ENCODE measurements at places on chromosomes 1 and 21.

DNA sequence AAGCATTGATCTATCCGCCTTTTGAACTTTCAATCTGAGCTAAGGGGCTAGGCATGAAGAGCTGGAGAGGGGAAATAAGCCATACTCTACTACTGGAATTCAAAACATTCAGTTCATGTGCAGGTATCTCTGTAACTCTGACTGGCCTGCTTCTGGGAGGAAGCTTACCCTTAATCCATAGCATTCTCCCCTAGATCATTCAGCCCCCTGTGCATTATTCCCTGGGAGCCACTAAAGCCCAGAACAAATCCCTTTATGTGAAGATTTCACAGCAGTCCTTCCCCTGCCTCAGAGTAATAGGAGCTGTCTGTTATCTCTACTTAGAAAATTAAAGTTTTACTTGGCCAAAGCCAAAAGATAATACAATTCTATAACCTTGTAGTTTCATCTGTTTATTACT is 300.7 kb downstream of the SEC16B start:
- no peak for DNase-seq

DNA sequence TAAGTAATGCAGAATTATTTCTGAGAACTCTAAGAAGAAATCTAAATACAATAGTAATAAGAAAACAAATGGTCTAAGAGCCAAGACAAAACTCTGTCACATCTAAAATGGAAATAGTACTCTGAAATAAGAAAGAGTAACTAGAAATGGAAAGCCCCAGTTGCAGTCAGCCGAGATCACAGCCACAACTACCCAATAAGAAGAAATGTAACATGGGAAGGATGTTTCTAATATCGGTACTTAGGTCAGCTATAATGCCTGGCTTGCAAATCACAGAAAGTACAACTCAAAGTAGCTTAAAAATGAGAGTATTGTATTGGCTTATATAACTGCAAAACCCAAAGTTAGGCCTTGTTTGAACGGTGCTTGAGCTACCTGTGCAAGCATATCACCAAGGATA is 58.6 kb upstream of the USP25 start:
- DNase-seq = no peak

DNA sequence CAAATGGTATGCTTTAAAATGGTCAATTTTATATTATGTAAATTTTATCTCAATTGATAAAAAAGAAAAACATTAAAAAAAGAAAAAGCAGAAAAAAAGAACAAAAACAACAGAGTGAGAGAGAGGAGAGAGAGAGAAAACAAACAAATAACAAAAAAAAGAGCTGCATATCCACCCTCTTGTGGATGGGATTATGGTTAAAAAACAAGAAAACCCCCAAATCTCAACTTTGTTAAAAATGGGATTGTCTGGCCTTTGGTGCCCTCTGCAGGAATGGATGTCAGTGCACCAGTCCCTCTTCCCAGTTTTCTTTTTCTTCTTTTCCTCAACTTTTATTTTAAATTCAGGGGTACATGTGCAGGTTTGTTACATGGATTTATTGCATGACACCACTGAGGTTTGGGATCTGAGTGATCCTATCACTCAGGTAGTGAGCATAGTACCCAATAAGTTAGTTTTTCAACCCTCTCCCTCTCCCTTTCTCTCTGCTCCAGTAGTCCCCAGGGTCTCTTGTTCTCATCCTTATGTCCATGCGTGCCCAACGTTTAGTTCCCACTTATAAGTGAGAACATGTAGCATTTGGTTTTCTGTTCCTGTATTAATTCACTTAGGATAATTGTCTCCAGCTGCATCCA is 28.1 kb downstream of the RNF187 start:
- DNase-seq = no peak

DNA sequence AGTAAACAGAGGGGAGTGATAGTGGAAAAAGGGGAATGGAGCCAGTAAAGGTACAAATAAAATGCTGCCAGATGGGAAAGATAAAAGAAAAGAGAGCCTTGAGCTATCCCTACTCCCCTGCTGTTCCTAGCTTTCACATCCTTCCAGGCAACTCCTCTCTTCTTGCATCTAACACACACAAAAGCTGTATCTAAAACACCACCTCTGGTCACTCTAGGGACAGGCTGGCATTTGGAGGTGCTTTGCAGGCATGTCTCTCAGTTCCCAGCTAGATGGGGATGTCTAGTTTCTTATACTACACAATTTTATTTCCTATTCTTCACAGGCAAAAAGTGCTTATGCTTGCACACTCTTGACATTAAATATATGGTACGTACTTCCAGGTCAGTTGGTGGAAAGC is 185.1 kb upstream of the ST6GALNAC5 start:
- no peak for DNase-seq

- no peak for DNase-seq
Measured at GRCh38 chr1:177780096-177780700, 189.7 kb downstream of the SEC16B start.

GRCh38 chr1:234943836-234944402 is 184.7 kb downstream of the TOMM20 start:
- no peak for DNase-seq

GRCh38 chr1:185857442-185857841 is 123.3 kb downstream of the HMCN1 start:
- DNase-seq = no peak

GRCh38 chr1:183533617-183534174 is 56.6 kb downstream of the NCF2 start:
- no peak for DNase-seq

- DNase-seq = no peak
Measured at GRCh38 chr21:39037807-39038405, 145.3 kb downstream of the PSMG1 start.

Data from stimulated activated CD4-positive, alpha-beta T cell treated with anti-CD3 and anti-CD28 coated beads, Interleukin-2, amount 100 ng/mL, for 4 hours (primary cell).